ENCODE measurements at places on chromosomes 6 and 20. TPM values are rescaled to one million over a fixed set of nuclear protein-coding genes. Genes with fewer than 3 reads are reported as not detected.

GRCh38 chr6:169976301-169977081, 225.1 kb downstream of the ERMARD start:
- DNase-seq, result peak; percentile 5

GRCh38 chr6:151240036-151240685, 394 bp downstream of the AKAP12 start:
- peak; percentile 25 for DNase-seq

DNA sequence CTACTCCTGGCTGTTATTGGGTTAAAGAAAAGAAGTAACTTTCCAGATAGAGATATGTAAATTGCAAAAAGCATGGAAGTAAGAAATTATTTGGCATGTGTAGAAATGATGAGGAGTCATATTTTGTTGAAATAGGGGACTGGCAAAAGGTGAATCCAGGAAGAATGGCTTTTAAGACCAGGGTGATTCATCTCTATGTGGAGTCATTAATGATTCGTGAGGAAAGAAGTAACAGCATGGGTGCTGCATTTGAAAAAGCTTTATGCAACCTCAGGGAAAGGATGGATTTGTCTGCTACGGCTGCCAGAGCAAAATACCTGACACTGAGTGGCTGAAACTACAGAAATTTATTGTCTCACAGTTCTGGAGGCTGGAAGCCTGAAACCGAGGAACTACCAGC, 14.8 kb upstream of the SYNE1 start:
- DNase-seq, result no peak

DNA sequence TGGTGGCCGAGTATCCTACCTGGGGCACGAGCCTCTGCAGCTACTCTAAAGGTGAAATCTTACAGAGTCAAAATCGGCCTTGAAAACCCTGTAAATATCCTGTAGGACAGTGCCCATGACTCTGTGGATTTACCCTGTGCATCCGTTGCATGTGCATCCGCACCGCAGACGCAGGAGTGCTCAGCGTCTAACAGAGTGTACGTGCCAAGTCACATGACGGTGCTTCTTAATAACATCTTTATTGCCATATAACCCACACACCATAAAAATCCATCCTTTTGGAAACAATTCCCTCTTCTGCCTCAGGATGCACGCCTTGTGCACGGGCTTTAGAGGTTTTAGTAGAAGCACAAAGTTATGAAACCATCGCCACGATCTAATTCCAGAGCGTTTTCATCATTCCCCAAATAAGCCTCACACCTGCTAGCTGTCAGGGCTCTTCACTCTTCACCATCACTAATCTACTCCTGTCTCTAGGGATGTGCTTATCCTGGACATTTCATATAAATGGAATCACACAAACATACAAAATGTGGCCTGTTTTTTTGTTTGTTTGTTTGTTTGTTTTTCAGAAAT, 384.5 kb upstream of the SULF2 start:
- DNase-seq, result no peak

RSPH9 gene
- total RNA-seq, result 1.1 TPM

GRCh38 chr6:130847001-130847910, 20.1 kb downstream of the SMLR1 start:
- no peak for DNase-seq

- DNase-seq, result no peak
Measured at GRCh38 chr20:18971574-18971973, 158.0 kb downstream of the SCP2D1 start.

DNA sequence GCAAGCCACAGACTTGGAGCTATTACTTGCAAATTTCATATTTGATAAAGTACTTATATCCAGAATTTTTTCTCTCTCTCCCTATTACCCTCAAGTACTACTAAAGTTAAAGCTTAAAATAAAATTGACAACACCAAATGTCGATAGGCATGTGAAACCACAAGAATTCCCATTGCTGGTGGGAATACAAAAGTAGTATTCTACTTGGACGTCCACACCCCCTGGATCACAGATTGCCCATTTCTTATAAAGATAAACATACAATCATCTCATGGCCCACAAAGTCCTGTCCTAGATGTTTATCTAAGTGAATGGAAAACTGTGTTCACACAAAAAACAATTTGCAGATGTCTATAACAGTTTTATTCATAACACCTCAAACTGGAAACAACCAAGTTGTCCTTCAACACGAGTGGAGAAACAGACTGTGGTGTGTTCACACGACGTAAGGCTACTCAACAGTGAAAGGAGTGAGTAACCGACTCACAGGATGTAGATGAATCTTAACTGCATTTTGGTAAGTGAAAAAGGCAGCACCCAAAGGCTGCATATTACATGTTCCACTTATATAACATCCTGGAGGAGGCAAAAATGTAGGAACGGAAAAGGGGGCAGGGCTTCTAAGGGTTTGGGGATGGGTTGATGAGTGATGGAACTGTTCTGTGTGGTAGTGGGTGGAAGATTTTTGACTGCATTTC, 297.4 kb downstream of the THBS2 start:
- DNase-seq, result peak; percentile 57

KCNK16 gene
- total RNA-seq, result not detected

GRCh38 chr6:12851123-12851695, 134.6 kb downstream of the PHACTR1 start:
- DNase-seq, result no peak

CLPSL1 gene
- not detected for total RNA-seq

GRCh38 chr20:63134201-63134612, 81.7 kb downstream of the YTHDF1 start:
- DNase-seq, result peak; percentile 27

LY6G6D gene
- total RNA-seq, result not detected

DNA sequence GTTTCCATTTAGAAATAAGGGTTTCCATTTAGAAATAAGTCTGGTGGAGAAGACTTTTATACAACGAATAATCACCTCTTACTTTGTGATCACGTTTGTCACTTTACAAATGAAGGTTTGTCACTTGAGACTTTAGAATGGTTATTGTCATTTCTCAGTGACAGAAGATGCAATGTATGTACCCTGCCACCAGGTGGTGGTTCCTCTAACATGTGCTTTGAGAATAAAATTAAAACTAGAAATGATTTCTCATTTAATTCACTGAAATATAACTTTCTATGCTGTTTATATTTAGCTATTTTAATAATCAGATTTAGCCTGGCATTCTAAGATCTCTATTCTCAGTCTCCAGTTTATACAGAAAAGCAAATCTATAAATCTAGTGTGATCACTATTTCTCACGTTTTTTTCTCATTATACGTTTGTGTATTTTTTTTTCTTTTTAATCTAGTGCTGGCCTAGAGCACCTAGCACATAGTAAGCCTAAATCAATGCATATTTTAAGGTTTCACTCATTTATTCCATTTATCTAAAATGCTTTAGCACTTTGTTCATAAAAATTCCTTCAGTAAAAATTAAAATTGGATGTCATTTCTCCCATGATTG, 57.4 kb upstream of the TFAP2D start:
- DNase-seq, result peak; percentile 37

- DNase-seq, result no peak
Measured at GRCh38 chr6:136947037-136947436, 24.9 kb downstream of the SLC35D3 start.

DNA sequence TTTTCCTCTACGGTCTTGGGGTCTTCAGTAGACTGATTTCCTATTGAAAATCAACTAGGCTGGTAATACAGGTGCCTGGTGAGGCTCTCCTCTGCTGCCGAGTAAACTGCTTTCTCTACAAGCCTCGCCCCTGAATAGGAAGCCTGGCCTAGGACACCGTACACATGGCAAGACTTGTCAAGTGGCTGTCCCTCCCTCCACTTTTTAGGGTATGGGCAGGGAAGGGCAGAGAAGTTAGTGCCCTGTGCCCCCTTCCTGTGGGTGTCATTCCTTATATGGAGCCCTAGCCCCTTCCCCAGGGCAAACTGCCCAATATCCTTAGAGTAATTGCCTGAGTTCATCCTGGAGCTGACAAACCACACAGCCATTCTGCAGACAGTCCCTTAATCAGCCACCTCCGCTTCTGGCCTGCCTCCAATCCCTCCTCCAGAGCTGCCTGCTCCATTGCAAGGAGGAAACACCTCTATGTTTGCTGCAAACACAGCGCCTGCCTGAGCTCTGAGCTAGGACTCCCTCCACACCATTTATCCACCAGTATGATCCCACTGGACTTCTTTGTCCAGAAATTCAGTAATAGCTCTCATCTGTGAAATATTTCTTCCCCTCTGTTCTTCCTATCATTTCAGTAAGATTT, 93.1 kb downstream of the CHD6 start:
- no peak for DNase-seq

PACRG gene
- not detected for total RNA-seq

- DNase-seq, result no peak
Measured at GRCh38 chr6:163383912-163384311, 30.6 kb upstream of the QKI start.

GRCh38 chr6:22079783-22080182, 217.1 kb downstream of the PRL start:
- peak; percentile 41 for DNase-seq

LRRC1 gene
- 30.4 TPM for total RNA-seq

DNA sequence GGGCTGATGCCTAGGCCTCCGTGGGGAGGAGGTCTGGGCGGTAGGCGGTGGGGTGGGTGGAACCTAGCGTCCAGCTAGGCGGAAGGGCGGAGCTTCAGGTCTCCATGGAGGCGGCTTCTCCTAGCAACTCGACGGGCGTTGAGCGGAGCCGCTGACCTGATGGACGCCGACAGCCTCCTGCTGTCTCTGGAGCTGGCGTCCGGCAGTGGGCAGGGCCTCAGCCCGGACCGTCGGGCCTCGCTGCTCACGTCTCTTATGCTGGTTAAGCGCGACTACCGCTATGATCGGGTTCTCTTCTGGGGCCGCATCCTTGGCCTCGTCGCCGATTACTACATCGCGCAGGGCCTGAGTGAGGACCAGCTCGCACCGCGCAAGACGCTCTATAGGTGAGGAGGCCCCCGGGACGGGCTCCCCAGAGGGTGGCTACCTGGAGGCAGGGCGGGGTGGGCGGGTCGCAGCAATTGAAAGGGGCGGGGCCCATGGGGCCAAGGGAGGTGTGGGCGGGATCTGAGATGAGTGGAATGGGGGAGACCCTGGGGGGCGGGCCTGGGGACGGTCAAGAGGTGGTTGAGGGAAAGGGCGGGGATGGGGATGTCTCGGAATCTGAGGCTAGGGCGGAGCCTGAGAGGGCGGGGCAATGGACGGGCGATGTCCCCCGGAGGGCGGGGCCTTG, at the start of gene RSPH9:
Gene RSPH9, plus strand, starts transcription at position 97 of the 673 bp plus-strand sequence. Its CDS starts 63 bp downstream, at position 160.
- peak; percentile 89 for DNase-seq

GRCh38 chr6:162153120-162153519, 574.4 kb downstream of the PRKN start:
- no peak for DNase-seq

SMOC2 gene
- 0.05 TPM for total RNA-seq

- DNase-seq, result no peak
Measured at GRCh38 chr6:89180971-89181370, 35.1 kb downstream of the PM20D2 start.

DNA sequence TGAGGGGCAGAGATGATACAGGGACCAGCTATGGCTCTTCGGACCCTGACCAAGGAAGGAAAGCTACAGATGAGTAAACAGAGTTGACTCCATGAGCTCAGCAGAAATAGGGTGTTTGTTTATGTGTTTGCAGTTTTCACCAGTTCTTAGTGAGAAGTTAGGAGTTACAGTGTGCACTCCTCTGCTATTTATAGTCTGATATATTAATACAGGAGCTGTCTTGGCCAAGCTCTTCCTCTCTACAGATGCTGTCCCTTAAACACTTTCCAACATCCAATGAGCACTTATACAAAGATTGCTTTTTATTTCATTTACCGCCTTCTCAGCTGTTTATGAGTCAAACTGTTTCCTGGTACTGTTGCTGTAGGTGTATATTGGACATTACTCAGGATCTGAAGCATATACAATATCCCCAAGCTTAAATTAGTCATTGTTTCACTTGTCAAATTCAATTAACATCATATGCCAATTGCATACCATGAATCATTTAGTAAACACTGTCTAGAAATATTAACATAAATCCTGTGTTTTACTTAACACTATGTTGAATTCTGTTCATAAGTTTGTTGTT, 618.0 kb downstream of the PRKN start:
- DNase-seq, result no peak

DNA sequence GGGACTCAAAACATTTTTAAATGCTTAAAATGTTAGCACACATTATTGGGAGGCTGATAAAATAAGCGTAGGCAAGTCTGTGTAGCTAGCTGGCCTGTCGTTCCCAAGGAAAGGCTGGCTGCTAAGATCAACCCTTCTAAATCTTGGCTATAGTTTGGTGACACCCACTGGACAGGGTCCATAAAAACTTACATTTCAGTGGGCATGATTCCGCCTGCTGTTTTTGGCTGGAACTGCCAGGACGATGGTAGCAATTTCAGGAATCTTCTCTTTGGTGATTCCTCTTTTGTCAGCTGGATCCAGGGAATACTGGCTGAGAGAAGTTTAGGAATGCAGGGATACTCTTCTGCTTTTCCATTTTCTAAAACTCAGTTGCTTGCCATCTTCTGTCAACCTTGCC, 162.2 kb downstream of the NKAIN2 start:
- DNase-seq, result peak; percentile 66

GRCh38 chr6:55494411-55494810, 84.6 kb downstream of the HMGCLL1 start:
- DNase-seq, result no peak

GRCh38 chr6:20200761-20201630, 11.3 kb downstream of the MBOAT1 start:
- no peak for DNase-seq

GRCh38 chr6:104597541-104598050, 262.1 kb downstream of the HACE1 start:
- no peak for DNase-seq

Measured in SK-MEL-5 (cell line).